ENCODE measurements at places on chromosomes 1 and 21.

GRCh38 chr1:214846276-214846675, 236.3 kb upstream of the KCNK2 start:
- DNase-seq: no peak

DNA sequence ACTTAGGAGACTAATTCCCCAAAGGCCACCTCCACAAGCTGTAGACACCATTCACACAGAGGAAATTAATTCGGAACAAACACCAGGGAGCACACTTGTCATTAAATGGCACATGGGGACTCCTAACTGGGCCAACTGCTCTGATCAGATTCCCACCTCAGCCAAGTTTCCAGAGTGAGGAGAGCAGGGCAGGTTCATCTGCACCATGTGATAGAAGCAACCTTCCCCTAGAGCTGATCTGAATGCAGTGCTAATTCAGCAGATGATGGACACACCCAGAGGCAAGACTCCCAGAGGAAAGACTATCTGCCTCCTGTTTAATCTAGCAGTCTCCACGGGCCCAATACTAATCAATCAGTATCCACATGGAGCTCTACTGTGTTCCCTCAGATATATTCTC, 147.0 kb downstream of the VAV3 start:
- DNase-seq: no peak

GRCh38 chr21:43959231-43960116, 52.6 kb upstream of the TRAPPC10 start:
- no peak for DNase-seq

DNA sequence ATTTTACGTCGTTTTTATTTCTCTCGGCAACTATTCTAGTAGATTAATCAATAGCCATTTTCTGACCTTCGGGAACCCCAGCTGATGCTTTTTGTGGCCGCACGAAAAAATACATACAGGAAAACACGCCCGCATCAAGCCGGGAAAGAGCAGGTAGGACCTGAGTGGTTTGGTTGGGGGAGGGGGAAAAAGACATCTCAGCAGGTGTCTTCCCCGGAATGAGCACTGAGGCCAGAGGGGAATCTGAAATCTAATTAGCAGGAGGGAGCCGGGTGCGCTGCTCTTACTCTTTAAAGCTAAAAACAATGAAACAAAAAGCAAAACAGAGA, 618 bp upstream of the FOXD3 start:
- DNase-seq: no peak

- DNase-seq: no peak
Measured at GRCh38 chr1:106889583-106889982, 166.9 kb upstream of the PRMT6 start.

GRCh38 chr1:76843821-76844464, 23.3 kb upstream of the ST6GALNAC5 start:
- no peak for DNase-seq
